ENCODE measurements at places on chromosomes 11 and 22.

DNA sequence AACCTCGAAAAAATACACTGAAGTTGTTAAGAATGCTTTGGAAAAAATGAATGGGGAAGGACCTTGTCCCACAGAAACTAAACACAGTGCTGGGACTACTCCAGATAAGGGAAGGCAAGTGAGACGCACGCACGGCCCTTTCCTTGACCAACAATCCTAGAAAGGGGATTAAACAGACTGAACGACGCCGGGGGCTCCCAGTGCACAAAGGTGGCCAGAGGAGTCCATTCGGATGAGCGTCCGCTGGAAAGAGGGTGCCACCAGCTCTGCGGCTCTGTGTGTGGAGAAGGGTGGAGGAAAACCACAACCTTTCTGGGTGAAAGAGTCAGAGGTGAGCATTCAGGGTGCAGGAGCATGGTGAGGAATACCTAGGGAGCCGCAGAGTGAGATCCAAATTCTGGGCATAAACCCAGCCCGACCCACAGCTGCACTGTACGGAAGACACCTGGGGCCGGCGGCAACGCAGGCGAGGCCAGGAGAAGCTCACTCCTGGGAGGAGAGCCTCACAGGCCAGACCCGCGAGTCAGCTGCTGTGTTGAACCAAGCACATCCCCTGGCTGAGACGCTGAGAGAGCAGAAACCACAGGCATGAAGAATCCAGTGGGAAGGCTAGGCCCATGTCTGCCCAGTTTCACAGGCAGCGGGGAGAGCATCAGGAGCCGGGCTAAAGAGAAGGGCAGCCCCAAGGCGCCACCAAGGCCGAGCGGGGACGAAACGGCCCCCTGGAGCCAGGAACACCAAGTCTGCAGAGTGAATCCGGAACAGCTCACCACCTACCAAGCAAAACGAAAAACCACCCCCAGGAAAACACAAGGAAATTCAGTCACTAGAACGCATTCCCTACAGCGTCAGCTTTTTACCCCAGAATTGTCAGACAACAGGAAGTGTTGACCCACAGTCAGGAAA lies 177.1 kb downstream of the BRD1 start:
- DNase-seq: no peak

GRCh38 chr11:91857179-91857578 lies 367.4 kb upstream of the FAT3 start:
- DNase-seq: no peak

GRCh38 chr11:124898263-124898680 lies 607 bp upstream of the ROBO4 start:
- DNase-seq: no peak

DNA sequence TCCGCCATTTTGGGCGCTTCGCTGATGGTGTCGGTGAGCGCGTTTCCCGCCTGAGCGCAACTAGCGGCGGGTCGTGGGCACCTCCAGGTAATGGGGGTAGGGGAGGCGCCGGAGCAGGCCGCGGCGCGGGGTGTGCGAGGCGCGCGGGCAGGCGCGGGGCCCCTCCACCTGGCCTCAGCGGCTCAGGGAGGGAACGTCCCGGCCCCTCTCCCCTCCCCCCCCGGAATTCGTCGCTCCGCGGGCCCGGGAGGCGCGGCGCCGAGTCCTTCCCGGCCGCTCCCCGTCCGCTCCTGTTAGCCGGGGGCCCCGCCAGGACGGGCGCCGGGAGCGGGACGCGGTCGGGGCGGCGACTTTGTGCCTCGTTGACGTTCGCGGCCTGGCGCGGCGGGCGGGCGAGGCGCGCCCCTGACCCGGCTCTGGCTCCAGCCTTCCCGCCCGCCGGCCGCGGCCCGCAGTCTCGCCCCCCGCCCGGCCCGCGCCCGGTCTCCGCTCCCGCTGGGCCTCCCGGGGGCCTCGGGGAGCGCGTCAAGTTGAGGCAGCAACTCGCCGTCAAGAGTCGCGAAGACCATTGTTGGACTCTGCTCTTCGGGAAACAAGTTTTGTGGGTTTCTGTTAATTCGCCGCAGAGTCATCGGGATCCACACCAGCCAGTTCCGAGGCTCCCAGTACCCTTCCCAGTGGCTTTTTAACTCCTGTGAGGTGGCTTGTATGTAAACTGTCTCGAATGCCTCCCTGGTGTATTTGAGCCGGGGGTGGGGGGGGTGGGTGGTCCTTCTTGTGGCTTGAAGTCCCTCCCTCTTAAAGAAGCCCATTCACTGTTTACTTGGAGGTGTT lies at the start of gene PPP6R3:
TSS of gene PPP6R3 (plus strand) at position 12 of the 834 bp plus-strand sequence. CDS start 76,913 bp downstream, outside the sequence.
- peak; percentile 55 for DNase-seq

GRCh38 chr11:34223021-34223813 lies 117.8 kb downstream of the NAT10 start:
- DNase-seq: no peak

DNA sequence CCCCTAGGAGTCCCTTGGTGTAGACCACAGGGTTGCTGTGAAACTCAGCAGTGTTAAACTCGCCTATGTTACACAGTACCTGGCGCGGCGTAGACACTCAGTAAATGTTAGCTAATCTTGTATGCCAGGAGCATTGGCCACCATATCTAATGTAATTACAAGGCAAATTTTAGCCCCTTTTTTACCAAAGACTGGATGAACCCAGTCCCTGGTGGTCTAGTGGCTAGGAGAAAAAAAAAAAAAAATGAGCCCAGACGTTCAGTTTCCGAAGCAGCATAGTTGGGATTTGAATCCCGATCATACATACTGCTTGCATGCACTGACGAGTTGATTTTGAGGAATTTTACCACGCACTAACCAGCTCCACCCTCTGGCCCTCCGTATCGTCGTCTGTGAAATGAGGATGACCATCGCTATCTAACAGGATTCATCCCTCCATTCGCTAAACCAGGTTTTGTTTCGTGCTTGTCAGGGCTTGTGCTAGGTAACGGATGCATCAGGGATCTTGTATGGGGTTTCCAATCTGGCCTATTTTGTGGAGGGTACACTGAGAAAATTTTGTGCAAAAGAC lies 688 bp downstream of the PTS start:
- peak; percentile 44 for DNase-seq

GRCh38 chr22:46067159-46068111 lies 82.9 kb upstream of the PPARA start:
- DNase-seq: no peak

GRCh38 chr11:26827567-26828081 lies 105.8 kb upstream of the SLC5A12 start:
- DNase-seq: no peak

GRCh38 chr22:28462041-28462440 lies 217.6 kb downstream of the TTC28 start:
- no peak for DNase-seq

DNA sequence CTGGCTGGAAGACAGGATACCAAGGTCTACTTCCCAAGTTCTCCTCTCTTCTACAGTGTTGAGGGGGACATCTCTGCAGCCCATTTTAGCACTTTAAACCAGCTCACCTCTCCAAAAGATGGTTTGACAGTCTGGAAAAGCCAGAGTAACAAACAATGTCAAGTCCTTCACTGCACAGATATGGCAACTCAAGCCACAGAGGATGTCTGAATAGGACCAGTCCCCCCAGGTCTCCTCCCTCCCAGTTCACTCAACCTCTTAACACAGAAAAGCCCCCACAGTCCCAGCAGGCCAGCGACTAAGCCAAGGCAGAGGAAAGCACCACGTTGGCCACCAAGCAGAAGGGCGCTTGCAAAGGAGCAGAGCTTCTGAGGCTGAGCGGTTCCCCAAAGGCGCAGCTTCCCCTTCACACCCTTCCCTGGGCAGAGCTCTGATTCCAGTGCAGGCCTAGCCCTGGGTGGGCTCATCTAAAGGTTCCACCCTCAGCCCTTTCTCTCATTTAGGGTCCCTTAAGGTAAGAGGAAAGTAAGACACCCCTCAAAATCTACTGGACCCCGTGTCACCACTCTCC lies 62.7 kb downstream of the PAK1 start:
- peak; percentile 74 for DNase-seq

GRCh38 chr11:134975866-134976376 lies 563.9 kb upstream of the B3GAT1 start:
- no peak for DNase-seq

DNA sequence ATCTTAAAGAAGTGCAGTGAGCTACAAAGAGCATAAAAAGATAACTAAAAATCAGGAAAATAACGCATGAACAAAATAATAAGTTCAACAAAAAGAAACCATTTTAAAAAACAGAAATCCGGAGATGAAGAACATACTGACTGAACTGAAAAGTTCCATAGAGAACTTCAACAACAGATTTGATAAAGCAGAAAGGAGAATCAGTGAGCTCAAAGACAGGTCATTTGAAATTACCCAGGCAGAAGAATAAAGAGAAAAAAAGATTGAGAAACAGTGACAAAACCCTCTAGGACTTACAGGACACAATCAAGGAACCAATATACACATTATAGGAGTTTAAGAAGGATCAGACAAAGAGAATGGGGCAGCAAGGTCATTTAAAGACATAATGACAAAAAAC lies 334.3 kb downstream of the NTM start:
- DNase-seq: no peak

GRCh38 chr22:19855504-19856409 lies 1.1 kb upstream of the GNB1L start:
- DNase-seq: no peak

GRCh38 chr11:74822170-74822569 lies 73.5 kb downstream of the RNF169 start:
- DNase-seq: no peak

DNA sequence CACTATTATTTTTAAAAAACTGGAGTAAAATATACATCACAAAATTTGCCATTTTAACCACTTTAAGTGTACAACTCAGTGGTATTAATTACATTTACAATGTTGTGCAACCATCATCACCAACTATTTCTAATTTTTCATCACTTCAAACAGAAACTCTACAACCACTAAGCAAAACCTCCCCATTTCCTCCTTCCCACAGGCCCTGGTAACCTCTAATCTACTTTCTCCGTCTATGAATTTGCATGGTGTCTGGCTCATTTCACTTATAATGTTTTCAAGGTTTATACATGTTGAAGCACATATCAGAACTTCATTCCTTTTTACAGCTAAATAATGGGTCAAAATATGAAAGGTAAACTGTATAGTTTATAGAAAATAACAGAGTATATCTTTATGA lies 24.4 kb downstream of the DDI1 start:
- DNase-seq: no peak

- peak; percentile 61 for DNase-seq
Measured at GRCh38 chr22:35840302-35840739, 122.6 kb downstream of the APOL5 start.

GRCh38 chr22:40035351-40035750 lies 40.6 kb downstream of the FAM83F start:
- no peak for DNase-seq

GRCh38 chr11:104089481-104089880 lies 53.0 kb downstream of the DDI1 start:
- DNase-seq: no peak

DNA sequence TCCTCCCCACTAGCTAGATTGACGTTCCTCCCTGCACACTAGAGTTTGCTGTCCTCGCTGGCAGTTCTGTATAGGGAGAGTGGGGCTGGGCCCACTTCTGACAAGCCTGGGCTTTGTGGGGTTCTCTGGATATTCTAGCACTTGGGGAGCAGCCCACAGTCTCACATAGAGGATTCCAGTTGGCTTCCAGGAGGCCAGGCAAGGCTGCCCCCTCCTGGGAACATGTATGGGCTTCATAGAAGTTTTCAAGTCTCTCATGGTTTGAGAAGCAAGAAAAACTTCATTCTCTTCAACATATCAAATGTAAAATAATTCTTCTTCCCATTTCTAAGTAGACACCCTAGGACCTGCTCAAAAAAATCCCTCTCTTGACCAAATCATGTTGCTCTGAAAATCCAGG lies 87.5 kb downstream of the NAV2 start:
- DNase-seq: no peak

GRCh38 chr11:116465056-116465455 lies 307.7 kb downstream of the BUD13 start:
- DNase-seq: no peak

DNA sequence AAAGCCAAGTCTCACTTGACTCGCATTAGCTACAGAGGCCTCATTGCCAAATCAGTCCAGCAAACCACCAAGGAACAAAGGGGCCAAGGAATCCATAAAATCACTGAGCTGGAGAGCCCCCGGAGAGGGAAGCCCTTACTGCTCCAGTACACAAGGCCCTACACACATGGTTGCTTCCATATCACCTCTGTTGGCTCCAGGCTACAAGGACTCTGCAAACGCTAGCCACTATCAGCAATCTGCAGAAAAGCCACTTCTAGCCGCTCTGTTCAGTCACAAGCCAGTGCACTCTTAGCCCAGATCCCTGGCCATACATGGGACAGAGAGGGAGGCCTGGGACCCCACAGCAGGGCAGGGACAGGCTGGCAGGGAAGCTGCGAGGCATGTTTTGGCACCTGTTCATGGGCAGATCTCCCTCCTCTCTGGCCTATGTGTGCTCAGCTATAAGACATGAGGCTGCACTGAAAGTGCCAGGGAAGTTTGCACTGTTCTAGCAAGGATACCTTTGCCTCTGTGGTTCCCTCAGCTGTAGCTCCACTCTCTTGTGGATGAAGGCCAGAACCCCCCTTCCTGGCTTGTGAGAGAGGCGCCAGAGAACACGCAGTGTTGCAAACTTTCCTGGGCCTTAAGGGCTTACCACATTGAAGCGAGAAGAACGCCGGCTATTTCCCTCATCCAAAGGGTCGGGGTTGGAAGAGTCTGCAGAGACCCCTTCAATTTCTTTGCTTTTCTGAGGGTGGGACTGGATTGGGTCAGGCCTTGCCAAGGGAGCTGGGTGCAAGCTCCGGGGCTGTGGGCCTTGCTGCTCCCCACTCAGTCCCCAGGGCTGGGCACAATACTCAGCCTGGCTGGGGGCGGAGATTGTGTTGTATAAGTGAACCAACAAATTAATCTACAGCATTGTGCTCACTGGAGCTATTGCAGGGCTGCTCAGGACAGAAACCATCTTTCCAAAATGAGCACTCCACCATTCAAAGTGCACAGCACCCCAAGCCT lies 108.7 kb upstream of the PITPNB start:
- DNase-seq: no peak

- no peak for DNase-seq
Measured at GRCh38 chr11:29171360-29171950, 845.4 kb downstream of the KCNA4 start.

DNA sequence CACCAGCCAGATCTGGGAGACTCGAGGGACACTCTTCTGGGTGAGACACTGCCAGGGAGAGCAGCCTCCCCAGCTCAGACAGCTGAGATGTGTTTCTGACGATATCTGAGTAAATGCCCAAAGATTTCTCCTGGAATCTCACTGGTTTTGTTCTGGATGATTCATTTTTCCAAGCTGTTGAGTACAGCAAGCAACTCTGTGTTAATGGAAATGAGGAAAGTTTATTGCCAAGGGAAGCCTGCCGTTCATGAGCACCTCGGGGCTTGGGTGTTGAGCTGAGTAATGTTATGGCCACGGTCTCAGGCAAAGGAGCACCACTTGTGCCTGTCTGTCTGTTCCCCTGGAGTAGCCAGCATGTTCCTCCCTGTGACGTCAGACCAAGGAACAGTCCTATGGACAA lies 1132.4 kb downstream of the BRD1 start:
- no peak for DNase-seq

- DNase-seq: no peak
Measured at GRCh38 chr11:132202621-132203020, 832.2 kb downstream of the NTM start.

- no peak for DNase-seq
Measured at GRCh38 chr11:122181893-122182292, 65.9 kb upstream of the BLID start.
